ENCODE measurements at places on chromosomes 6 and 20.

GRCh38 chr6:150302520-150303176, 66.2 kb upstream of the IYD start:
- no peak for DNase-seq

DNA sequence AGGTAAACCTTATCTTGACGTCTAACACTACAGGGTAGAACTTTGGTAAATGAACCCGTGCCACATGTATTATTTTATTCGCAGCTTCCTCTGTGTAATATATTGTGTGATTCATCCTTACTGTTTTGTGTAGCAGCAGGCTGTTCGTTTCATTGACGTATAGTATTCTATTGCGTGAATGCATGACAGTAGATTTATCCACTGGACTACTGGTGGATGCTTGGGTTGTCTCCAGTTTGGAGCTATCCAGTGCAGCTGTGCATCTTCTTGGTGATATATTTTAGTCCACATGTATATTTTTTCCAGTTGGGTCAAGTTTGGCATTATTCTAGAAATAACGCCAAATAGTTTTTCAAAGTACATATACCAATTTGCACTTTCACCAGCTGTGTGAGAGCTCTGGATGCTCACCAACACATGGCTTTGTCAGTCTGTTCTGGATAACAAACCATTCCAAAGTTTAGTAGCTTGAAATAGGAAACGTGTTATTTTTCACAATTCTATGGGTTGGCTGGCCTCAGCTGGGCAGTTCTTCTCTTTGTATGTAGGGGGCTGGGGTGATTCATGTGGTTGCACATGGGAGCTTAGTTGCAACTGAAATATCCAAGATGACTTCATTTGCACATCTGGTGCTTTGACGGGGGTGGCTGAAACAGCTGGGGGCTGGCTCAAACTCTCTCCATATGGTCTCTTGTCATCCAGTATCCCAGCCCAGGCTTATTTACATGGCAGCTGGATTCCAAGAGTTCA, 9.3 kb downstream of the ECT2L start:
- DNase-seq, result no peak

- DNase-seq, result no peak
Measured at GRCh38 chr6:81382852-81383251, 369.6 kb downstream of the TENT5A start.

DNA sequence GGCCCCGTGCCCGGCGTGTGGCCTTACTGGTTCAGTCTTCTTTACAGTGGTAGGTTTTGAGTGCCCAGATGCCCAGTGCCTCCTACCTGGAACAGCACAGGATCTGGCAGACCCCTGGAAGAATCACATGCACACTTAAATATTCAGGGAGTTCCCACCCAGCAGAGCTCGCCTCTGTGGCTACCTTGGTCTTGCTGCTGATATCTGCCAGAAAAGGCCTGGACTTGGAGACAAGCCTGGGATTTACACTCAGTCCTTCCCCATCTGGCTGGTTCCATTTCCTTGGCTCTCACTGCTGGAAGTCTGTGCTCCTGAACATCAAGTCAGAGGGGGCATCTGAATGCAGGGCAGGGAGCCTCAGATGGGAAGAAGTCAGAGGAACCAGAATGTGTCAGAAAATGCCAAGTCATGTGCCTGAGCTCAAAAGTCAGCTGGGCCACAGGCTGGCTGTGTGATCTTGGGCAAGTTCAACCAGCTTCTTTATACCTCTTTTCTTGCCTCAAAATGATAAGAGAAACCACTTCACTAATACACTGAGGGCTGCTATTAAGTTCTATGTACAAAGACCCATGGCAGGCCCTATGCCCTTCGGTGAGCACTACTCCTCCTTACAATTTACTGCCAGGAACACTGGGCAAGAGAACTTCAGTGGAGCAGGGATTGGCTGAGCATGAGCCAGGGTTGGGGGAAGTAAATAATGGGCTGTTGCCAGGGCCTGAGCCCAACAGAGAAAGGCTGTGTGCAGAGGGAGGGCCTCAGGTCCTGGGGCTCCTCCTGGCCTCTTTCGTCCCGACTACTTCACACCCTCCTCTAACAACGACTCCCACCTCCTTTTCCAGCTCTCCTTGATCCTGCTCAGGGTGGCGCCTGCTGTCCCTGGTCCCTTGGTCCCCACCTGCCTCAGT, 158.1 kb upstream of the PROKR2 start:
- DNase-seq, result no peak

DNA sequence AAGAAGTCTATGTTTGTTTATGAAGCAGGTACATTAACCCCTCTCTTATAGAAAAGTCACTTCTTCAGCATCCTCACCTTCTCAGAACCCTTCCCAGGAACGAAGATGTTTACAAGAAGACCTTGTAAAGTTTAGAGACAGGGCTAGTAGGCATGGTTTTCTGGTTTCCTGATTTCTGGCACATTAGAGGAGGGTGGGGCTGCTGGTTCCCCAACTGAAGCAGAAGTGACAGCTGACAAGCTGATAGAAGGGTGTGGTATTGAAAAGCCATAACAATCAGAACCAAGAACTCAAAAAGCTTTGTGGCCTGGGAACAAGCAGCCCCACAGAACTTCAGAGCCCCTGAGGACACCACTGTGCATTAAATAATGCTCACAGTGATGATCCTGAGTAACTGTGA, 91.2 kb downstream of the RTN4IP1 start:
- no peak for DNase-seq

All from Panc1 (cell line).